CD4-positive, alpha-beta memory T cell (primary cell): ENCODE measurements at places on chromosomes 4 and X. TPM values are rescaled to one million over a fixed set of nuclear protein-coding genes. Genes with fewer than 3 reads are reported as not detected.

Gene TBC1D8B
- 3.8 TPM for total RNA-seq

DNA sequence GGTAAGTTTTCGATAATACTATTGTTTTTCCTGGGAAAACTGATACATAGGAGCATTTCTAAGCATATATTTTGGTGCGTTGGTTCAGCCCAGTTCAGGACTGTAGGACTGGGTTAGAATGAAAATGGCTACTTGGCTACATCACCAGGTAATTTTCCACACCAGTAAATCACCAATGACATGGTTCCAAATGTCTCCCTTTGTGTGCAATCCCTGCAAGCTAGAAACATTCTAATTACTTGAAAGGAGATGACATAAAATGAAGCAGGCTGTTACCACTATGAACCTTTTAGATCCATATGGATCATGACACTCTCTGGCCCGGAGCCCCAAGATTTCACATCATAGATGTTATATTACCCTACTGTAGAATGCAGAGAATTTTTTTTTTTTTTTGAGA lies 577.4 kb upstream of the FTHL17 start:
- no peak overlapping the region for H3K27ac ChIP-seq
- no peaks in the 10 kb centered on the region for H3K27me3 ChIP-seq
- no peak for DNase-seq
- H3K4me3 ChIP-seq = no peak overlapping the region
- H3K4me1 ChIP-seq = no peaks in the 10 kb centered on the region

DNA sequence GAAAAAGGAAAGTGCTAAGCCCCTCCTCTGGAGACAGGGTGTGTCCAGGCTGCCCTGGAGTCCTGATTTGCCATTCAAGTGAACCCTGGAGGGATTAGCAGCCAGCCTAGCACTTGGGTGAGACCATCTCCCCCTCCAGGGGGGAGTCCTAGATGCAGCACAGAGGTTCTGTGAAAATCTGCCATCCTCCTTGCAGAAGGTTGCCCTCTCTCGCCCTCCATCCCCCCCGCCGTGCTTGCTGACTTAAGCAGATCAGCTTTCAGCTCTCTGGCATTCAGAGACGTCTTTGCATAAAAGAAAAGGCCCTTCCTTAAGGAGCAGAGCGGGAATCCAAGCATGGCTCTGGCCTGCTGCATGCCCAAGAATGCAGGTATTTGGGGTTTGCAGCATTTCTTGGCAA lies 102.1 kb upstream of the SCML1 start:
- H3K4me1 ChIP-seq = peaks cover 13% of the 10 kb centered on the region
- no peak overlapping the region for H3K27ac ChIP-seq
- no peak for DNase-seq

- no peaks in the 10 kb centered on the region for H3K27me3 ChIP-seq
- no peak for DNase-seq
- H3K4me1 ChIP-seq = no peaks in the 10 kb centered on the region
- H3K27ac ChIP-seq = no peak overlapping the region
- no peak overlapping the region for H3K4me3 ChIP-seq
These were observed 443.7 kb downstream of the CENPC start for GRCh38 chr4:67101612-67102011.

DNA sequence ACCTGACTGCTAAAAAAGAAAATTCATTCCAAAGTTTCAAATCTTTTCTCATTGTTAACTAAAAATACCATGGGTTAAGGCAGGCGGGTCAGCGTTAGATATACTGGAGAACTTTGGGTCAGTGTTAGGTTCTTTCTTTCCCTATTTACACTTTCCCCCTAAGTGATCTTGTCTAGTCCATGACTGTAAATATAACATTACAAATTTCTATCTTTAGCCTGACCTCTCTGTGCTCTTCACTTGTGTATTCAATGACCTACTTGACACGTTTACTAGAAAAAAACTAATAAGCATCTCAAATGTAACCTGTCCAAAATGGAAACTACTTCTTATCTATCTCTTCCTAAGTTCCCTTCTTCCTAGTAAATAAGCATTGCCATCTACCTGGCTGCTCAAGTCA lies 95.3 kb downstream of the JADE1 start:
- H3K4me3 ChIP-seq = no peak overlapping the region
- H3K36me3 ChIP-seq = no peaks in the 10 kb centered on the region
- H3K4me1 ChIP-seq = no peaks in the 10 kb centered on the region
- DNase-seq = no peak
- H3K27me3 ChIP-seq = no peaks in the 10 kb centered on the region

- H3K4me3 ChIP-seq = no peak overlapping the region
- no peaks in the 10 kb centered on the region for H3K27me3 ChIP-seq
- H3K36me3 ChIP-seq = no peaks in the 10 kb centered on the region
- H3K27ac ChIP-seq = no peak overlapping the region
- DNase-seq = no peak
These were observed 92.8 kb downstream of the TAB3 start for GRCh38 chrX:30795981-30796958.
